ENCODE measurements at places on chromosomes 2 and 18. TPM values are rescaled to one million over a fixed set of nuclear protein-coding genes. Genes with fewer than 3 reads are reported as not detected.
A peak's percentile ranks its signal among the peaks of the same experiment; 100 is the strongest.

DNA sequence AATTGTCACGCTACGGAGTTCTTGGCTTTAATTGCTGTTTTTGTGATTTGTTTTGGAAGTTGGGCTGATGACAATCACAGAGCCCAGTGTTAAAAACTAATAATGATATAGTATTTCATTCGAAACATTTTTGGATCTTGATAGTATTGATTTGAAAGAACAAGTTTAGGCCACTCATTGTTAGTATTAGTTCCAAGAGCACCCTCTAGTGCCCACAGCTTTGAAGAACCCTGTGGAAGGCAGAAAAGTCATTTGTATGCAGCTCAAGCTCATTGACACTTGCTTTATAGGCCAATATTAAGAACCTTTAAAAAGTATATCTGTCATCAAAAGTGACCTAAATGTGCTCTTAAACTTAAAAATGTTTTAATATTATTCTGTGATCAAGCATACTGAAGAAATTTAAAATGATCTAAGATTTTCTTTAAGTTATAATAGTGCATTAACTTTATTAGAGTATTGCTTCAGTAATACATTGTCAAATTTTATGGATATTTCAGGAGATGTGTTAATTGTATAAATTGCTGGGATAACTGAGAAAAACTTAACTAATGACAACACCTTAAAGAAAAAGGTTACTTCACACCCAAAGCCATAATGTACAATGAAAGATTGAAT is 191.0 kb downstream of the GRB14 start:
- DNase-seq: peak; percentile 56

DNA sequence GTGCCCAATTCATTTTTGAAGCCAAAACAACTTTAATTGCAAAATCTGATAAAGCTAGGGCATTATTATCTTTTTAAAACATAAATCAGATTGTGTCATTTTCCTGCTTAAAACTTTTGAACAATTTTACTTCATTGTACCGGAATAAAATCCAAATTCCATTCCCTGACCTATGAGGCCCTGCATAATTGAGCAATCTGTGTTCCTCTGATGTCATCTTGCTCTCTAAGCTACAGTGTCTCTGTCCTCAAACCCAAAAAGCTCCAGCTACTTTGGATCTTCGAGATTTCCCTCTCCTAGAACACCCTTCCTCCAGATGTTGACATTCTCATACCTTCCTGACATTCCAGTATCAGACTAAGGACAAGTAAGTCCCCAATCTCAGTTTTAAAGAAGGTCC is 395.9 kb downstream of the LRATD1 start:
- no peak for DNase-seq

- no peak for DNase-seq
Observed at GRCh38 chr2:237861875-237862527, 2.6 kb downstream of the RAMP1 start.

- DNase-seq: peak; percentile 59
Observed at GRCh38 chr2:9408641-9409151, 14.6 kb downstream of the ITGB1BP1 start.

The LCT gene
- not detected for total RNA-seq

The GULP1 gene
- total RNA-seq: 2.6 TPM

DNA sequence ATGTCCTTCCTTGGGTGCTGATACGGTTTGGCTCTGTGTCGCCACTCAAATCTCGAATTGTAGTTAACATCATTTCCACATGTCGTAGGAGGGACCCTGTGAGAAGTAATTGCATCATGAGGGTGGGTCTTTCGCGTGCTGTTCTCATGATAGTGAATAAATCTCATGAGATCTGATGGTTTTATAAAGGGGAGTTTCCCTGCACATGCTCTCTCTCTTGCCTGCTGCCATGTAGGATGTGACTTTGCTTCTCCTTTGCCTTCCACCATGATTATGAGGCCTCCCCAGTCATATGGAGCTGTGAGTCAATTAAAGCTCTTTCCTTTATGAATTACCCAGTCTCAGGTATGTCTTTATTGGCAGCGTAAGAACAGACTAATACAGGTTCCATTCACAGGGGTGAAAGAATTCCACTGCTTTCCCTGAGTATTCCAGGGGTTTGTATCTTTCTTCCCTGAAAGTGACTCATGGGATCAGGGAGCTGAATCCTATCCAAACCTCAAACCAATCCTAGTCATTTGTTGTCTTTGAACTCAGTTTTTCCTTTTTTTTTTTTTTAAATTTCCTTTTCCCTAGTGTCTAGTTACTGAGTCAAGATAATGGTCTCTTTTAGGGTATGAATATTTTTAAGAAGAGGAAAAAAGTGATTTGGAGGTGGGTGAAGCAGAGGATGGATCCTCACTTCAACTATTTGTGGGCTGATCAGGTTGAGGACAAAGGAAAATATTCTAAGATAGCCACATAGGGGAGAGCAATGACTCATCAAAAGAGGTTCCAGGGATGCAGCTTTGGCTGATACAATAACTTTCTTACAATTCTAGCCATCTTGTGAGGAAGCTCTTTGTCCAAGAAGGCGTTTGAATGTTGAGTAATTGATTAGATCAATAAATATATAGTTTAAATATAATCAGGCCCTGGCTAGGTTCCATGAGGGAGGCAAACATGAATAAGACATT is 19.5 kb upstream of the KCNE4 start:
- no peak for DNase-seq

DNA sequence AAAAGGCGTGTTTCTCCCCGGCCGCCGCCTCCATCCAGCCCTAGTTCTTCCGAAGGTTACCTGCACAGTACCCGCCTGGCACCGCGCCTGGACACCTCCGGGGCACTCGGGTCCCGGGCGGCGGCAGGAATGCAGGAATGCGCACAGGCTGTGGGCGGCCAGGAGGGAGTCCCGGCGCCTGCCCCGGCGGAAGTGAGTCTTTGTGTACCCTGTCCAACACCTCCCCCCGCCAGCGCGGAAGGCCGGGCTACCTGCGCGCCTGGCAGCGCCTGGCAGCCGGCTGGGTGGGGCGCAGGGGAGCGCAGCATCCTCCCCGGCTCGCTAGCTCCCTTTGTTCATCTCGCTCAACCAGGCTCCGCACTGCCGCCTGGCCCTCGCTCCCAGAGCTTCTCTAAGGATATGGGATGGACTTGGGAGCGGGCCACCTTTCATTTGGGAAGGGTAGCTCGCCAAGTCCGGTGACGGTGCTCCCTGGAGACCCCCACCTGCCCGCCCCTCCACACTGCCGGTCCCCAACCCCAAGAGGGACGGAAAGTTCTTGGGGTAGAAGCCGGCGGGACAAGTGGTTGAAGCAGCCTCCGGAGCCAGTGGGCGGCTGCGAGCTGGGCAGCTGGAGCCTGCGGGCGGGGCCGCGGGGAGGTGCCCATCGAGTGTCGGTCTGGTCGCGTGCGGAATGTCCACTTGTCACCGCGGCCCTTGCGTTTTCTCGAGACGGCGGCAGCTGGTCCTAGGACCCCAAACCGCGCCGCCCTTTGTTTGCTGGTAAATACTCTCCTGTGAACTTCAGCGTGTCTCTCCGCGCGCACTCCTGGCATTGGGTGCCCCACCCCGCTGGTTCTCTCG is 1.2 kb upstream of the ST6GAL2 start:
- no peak for DNase-seq

DNA sequence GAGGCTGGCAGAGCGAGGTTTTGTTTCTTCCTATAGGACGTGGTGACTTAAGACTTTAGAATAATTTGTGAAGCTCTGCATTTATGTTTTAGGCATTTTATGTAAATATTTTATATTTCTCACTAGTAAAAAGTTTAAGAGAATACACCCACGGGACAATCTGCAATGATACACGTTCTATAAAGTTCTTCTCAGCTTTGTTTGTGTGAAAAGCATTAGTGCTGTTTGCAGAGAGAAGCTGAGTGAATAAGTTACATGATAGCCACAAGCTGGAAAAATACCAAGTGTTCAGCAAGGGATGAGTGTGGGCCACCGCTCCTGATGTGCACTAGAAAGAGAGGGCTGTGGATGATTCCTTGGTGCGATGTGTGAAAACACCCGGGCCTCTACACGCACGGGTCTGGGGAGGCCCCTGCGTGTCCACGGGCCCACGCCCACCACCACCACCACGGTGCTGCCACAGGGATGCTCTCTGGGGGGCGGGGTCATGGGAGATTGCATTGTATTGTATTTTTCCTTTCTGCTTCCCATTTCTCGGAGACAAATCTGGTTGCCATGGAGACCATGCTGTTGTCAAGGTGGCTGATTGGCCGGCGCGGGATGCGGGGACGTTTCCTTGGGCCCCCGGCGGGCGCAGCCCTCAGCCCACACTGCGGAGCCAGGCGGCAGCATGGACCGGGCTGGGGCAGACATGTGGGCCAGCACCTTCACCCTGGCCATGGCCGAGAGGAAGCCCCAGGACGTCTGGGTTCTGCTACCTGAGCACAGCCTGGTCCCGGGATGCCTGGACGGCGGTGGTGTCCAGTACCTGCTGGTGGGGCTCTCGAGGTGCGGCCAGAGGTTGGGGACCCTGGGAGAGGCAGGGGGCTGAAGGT is at the start of gene RTP5:
RTP5 (plus strand) TSS at position 643 of the 875 bp plus-strand sequence; CDS start at position 671, 28 bp downstream.
- DNase-seq: no peak

GRCh38 chr18:68150961-68151360 is 563.9 kb downstream of the TMX3 start:
- DNase-seq: no peak

The FAP gene
- total RNA-seq: 1.3 TPM

The ATP5MC3 gene
- 70.7 TPM for total RNA-seq

The CDH20 gene
- not detected for total RNA-seq

DNA sequence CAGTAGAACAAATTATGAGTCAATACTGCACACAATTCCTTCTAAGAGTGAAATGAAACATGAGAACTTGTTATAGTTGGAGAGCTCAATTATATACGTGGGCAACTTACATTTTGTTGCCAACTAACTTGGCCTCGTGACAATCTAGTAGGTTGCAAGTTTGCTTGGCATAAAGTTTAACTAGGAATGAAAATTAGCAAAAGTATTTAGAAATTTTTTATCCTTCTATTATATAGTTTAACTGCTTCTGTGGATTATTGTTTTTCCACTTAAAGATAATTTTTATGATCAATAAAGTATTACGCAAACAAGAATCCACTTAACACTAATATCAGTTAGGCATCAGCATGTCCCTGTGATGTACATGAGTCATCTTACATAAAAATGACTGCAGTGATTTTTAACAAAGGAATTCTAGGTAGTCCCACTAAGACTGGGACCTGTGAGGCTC is 41.1 kb downstream of the FAM124B start:
- no peak for DNase-seq

DNA sequence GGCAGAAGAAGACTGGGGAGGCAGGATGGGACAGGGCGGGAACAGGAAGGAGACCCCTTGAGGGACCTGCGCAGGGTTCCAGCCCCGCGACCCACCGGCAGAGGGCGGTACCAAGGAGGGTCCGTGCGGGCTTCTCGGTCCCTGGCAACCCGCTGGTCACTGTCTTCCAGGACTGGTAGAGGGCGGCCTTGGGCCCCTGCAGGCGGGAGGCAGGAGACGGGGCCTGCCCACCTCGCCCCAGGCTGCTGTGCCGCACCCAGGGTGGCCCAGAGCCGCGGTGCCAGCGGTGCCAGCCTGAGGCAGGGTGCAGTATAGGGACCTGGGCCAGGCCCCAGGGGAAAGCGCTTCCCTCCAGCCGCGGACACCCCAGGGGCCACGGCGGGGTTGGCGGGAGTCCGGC is 34.5 kb downstream of the NEURL3 start:
- DNase-seq: no peak

DNA sequence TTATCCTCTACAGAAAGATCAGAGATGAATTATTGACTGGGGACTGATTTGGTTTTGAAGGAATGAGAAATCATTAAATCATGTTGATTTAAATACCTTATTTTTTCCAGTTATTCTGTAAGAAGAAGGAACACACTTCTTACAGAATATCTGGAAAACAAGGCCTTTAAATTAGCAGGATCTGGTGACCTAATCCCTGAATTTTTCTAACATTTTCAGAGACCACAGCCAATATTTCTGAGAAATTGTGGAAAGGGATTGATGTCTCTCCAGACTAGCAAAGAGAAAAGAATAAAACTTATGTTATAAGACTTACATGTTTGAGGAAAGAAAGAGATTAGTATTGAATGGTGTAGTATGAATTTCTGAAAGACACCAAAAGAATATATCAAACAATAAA is 104.0 kb downstream of the KCNE4 start:
- DNase-seq: no peak

The L3MBTL4 gene
- 10.2 TPM for total RNA-seq

DNA sequence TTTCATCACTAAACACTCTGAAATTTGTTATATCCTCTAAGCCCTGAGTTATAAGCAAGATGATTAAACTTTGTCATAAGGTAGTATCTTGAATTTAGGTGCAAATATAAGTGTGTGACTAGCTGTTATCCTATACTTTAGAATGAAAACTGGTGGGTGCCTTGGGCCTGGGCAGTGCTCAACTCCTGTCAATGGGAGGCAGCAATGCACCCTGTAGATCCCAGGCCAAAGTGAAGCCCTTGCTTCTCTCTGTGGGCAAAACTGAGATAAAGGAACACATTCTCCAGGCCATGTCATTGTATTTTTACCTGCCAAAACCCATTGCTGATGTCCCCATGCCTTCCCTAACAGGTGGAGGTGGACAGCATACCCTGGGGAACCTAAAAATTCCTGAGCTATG is 525.2 kb downstream of the TNS1 start:
- no peak for DNase-seq

- DNase-seq: no peak
Observed at GRCh38 chr2:6148882-6149281, 456.7 kb downstream of the SOX11 start.

DNA sequence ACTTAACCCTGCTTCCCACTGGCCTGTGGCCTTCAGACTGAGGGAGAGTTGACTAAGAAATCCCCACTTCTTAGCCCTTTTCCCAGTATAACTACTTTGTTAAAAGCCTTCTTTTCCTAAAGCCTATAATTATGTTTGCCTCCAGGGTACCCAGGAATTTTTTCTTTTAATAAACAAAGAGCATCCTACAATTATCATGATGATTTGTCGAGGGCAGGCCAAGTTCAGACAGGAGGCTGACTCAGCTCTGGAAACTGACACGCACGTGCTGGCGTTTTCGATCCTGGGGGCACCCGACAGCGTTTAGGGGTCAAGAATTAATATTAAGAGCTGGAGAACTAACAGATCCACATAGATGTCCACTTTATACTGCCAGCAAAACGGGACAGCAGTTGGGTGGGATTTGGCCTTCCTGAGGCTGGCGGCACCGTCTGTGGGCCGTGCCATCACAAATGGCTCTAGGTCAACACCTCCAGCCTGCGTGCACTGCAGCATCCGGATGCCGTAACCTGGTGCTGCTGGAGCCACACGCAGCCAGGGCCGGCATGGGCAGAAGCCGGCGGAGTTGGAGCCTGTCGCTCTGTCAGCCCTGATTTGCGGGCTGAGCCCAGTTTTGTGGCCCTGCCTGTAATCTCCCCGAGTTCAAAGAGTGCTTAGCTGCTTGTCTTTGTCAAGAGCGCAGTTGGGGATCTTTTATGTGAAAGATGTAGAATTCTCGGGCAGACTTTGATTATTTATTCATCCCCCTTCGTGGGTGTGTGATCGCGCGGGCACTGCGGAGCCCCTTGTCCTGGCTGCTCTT is 191.0 kb downstream of the GLI2 start:
- DNase-seq: no peak

- no peak for DNase-seq
Observed at GRCh38 chr18:47728921-47729320, 201.5 kb downstream of the SMAD2 start.

GRCh38 chr18:35182151-35182550 is 58.7 kb upstream of the ZNF397 start:
- DNase-seq: no peak

The GAL3ST2 gene
- not detected for total RNA-seq

Measured in dermis microvascular lymphatic vessel endothelial cell (primary cell).